ENCODE measurements at places on chromosomes 3 and 15. TPM values are rescaled to one million over a fixed set of nuclear protein-coding genes. Genes with fewer than 3 reads are reported as not detected.

Gene LDHAL6B
- total RNA-seq = not detected

Gene TRPM1
- total RNA-seq = not detected

Gene SPESP1
- total RNA-seq = not detected

Gene RNF168
- total RNA-seq = 25.4 TPM

DNA sequence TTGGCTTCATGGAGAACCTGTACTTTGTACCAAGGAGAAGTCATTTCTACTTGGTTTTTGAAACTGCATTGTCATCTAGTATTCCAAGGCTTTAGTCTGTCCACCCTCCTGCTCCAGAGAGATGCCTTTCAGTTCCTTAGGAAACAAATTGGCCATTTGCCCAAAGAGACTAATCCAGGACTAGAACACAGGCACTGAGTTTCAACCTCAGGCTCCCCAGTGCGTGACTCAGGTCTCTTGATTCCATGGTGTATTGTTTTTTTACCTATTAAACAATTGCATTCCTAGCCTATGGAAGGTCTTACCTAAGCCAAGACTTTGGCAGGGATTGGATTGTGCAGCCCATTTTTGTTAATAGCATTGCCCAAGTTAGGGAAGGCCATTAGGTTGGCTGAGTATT, 214.8 kb upstream of the CTDSPL start:
- no peak for DNase-seq

GRCh38 chr3:143128227-143128955, 8.8 kb downstream of the CHST2 start:
- no peak for DNase-seq

DNA sequence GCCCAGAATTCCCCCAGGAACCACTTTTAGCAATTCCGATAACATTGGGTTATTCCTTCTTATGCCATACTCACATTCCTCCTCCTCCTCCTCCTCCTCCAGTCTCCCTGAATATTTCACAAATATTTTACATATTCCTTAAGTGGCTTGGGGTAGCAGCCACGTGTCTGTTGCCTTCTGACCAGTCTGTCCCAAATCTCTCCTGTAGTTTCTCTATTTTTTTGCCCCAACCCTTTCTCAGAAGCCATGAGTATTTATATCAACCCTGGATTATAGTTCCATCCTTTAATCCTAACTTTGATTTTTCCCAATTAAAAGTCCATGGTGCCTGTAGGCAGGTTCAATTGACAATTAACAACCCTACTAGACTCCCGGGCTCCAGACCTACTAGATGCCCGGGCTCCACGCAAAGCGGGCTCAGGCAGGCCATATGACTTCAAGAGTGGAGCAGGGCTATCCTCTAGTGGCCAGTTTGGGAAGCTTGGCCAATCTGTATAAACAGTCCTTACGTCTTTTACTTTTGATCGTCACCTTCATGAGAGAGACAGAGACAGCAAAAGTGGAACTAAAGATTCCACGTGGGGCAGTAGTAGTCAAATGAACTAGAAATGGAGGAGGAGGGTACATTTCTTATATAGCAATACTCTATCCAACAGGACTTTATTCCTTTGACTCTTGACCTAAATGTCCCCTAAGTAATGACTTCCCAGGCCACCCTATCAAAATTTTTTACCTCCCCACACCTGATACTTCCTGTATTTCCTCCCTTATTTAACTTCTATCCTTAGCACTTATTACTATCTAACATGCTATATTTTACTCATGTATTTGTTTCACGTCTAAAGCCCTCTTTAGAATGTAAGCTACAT, 69.7 kb downstream of the USF3 start:
- peak; percentile 11 for DNase-seq

- DNase-seq = no peak
Observed at GRCh38 chr3:168322941-168323340, 227.2 kb upstream of the GOLIM4 start.

Gene KIF7
- total RNA-seq = 22.8 TPM

GRCh38 chr15:40392986-40393948, 10.7 kb downstream of the KNSTRN start:
- no peak for DNase-seq

Gene SMCO1
- not detected for total RNA-seq

- DNase-seq = no peak
Observed at GRCh38 chr3:188294823-188295487, 141.0 kb downstream of the LPP start.

DNA sequence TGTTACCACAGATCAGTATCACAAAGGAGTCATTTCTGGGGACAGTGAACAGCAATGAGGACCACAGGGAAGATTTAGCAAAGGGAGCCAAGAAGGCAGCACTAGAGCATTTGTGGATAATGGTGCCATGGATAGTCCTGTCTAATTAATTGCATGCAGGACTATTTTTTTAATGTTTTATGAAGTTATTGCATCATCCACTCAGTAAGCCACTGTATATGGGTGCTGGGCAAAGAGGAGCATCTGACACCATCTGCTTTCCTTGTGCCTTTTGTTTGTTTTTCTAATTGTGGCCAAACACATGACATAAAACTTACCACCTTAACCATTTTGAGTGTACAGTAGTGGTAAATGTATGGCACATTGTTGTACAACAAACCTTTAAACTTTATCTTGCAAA, 301.1 kb upstream of the LRRFIP2 start:
- no peak for DNase-seq

DNA sequence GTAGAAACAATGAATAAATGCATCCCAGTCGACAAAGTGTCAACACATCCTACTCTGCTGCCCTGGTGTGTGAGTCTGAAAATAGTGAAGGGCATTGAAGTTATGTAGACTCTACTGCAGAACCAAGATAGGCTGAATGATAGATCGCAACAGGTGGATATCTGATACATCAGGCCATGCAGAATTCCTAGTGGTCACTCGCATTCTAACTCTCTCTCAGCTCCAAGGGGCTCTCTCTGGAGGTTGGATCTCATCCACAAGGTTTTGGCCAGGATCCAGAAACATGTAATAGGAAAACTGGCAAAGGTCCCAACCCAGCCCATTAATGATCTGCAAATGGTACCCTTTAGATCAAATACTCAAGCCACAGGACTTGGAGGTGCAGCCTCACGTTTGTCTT, 514.1 kb downstream of the MAGI1 start:
- no peak for DNase-seq

GRCh38 chr15:74956648-74957475, at the start of gene RPP25:
TSS of gene RPP25 (minus strand) at chr15:74956772. CDS start at chr15:74956583, 189 bp downstream.
- peak; percentile 36 for DNase-seq

DNA sequence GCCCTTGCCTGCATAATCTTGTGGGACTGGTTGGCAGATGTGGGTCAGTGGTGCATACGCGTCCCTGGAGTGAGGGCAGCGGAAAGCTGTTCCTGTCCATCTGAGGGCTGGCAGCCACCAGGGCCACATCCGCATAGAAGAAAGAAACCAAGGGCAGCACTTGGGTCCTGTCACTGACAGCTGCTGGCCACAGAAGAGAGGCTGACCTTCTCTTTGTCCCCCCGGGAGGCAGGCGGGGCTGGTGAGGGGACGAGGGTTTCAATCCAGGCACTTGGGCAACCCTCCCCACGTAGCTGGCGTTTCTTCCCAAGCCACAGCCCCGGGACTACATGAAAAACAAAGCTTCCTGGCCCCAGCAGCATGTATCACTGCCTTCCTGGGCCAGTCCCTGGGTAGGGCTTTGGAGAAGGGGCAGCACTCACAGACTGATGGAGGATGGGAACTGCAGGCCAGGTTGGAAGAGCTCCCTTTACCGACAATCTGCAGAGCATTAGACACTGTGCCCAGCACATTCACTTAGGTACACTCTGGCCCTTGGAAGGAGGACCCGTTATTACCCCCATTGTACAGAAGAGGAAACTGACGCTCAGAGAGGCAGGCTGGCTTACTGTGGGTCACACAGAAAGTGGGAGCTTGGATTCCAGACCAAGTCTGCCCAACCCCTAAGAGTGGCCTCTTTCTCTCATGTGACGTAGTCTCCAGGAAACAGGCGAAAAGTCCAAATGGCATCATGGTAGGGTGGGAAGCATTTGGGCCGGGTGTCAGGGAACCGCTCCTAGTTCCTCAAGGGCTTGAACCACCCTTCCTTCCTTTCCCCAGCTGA, 78.8 kb upstream of the SLC6A6 start:
- DNase-seq = no peak

- DNase-seq = no peak
Observed at GRCh38 chr3:112582244-112582874, 20.5 kb downstream of the SLC35A5 start.

DNA sequence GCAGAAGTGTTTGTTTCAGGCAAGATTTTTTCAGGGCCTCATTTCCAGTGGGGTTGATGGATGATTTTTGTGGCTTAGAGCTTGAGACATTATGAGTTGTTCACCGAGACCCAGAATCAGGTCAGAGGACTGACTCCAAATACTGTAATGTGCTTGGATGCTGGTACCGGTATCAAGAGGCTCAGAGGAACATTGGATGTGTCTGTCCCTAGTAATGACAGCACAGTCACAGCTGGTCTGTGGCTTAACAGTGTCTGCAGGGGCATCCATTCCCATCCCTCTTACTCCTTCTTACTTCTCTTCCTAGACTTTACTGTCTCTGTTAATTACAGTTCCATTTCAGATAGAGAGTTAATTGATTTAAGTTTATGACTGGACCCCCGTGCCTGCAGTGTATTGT, 107.8 kb downstream of the PTPRG start:
- DNase-seq = no peak

DNA sequence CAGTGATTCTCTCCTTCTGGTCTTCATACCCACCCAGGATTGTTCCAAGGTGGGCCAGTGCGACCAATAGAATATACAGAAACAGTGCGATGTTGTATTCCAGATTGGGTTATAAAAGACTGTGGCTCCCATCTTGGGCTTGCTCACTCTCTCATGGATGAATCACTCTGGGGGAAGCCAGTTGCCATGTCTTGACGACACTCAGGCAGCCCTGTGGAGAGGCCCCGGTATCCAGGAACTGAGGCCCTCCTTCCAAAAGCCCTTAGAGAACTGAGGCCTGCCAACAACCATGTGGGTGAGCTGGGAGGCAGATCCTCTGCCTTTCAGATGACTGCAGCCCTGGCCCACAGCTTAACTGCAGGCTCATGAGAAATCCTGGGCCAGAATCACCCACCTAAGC, 57.2 kb downstream of the SH3GL3 start:
- no peak for DNase-seq

DNA sequence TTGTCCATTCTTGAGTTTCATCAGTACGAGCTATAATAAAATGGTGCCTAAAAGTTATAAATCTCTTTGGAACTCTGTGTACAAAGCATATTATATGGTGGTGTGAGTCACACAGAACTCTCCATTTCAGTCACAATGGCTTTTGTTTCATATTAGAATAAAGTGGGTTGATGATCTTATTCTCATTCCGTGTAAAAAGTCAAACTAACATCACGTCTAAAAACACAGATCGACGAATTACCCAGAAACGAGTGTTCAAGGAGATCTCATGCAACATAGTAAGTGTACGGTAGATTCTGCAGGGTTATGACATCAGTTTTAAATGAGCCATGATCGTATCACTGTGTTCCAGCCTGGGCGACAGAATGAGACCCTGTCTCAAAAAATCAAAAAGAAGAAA, 122.4 kb downstream of the FOXP1 start:
- no peak for DNase-seq

DNA sequence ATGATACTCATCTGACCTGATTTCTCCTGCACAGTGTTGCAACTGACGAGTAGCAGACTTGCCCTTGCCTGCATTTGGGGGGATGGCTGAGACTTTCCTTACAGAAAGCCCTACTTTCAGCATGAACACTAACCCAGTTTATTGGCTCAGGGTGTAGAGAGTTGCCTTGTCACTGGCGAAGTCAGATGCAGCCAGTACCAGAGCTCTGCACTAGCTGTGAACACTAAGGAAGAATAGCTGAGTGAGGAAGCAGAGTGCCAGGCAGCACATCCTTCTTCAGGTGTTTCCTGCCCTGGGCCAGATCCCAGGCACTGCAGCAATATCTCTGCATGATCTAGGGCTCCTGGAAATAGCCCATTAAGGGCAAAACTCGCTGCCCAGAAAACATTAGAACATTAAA, 154.0 kb upstream of the SYNPR start:
- DNase-seq = no peak

- no peak for DNase-seq
Observed at GRCh38 chr3:142056656-142057330, 92.6 kb downstream of the TFDP2 start.

All from progenitor cell of endocrine pancreas (in vitro differentiated cells).